ENCODE measurements at places on chromosomes 13 and 19.
A peak's percentile ranks its signal among the peaks of the same experiment; 100 is the strongest.

GRCh38 chr13:109331898-109332297, 454.5 kb downstream of the IRS2 start:
- no peak overlapping the region for H3K27ac ChIP-seq
- H3K4me1 ChIP-seq = no peaks in the 10 kb centered on the region
- H3K27me3 ChIP-seq = no peaks in the 10 kb centered on the region
- H3K36me3 ChIP-seq = no peaks in the 10 kb centered on the region
- H3K4me3 ChIP-seq = no peak overlapping the region

GRCh38 chr13:112871742-112872141, 97.3 kb upstream of the MCF2L start:
- no peaks in the 10 kb centered on the region for H3K27me3 ChIP-seq
- no peak overlapping the region for H3K4me3 ChIP-seq
- no peaks in the 10 kb centered on the region for H3K4me1 ChIP-seq
- DNase-seq = no peak
- H3K36me3 ChIP-seq = peaks cover 67% of the 10 kb centered on the region

DNA sequence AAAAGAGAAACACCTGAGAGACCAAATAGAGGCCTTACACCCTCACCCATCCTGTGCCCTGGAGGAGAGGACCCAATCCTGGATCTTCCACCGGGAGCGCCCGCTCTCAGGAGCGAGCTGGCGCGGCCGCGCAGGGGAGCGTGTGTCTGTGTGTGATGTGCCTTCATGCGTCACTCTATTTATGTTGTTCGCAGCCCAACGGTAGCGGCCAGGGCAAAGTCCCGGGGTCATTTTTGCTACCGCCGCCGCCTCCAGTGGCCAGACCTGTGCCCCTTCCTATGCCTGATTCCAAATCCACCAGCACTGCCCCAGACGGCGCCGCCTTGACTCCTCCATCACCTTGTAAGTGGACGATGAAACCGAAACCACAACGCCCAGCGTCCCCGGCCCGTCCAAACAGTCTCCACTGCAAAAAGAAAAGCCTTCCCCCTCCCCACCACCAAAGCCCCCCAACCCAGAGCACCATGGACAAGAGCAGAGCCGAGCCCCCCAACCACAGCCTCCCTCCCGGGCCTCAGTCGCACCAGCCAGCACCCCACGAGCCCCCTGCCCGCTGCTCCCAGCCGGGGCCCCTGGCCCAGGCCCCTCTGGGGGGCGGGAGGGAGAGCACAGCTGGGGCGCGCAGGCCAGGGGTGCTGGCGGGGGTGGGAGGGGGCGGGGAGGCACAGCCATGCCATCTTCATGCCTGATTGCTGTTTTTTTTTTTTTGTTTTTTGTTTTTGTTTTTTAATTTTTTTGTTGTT, 14.7 kb downstream of the LYL1 start:
- peaks cover 28% of the 10 kb centered on the region for H3K4me1 ChIP-seq
- H3K27ac ChIP-seq = no peak overlapping the region
- peaks cover 33% of the 10 kb centered on the region for H3K36me3 ChIP-seq
- no peak overlapping the region for H3K4me3 ChIP-seq
- H3K27me3 ChIP-seq = no peaks in the 10 kb centered on the region

GRCh38 chr13:42600943-42601342, 27.0 kb downstream of the TNFSF11 start:
- H3K36me3 ChIP-seq = no peaks in the 10 kb centered on the region
- H3K4me1 ChIP-seq = no peaks in the 10 kb centered on the region
- H3K4me3 ChIP-seq = no peak overlapping the region

GRCh38 chr19:55261671-55262126, 2.9 kb upstream of the PPP6R1 start:
- H3K4me3 ChIP-seq = no peak overlapping the region
- no peaks in the 10 kb centered on the region for H3K36me3 ChIP-seq
- no peak overlapping the region for H3K27ac ChIP-seq
- peaks cover 13% of the 10 kb centered on the region for H3K4me1 ChIP-seq
- no peaks in the 10 kb centered on the region for H3K27me3 ChIP-seq

- H3K27me3 ChIP-seq = no peaks in the 10 kb centered on the region
- no peak for DNase-seq
- H3K36me3 ChIP-seq = no peaks in the 10 kb centered on the region
- H3K4me1 ChIP-seq = peaks cover 11% of the 10 kb centered on the region
- H3K4me3 ChIP-seq = no peak overlapping the region
- H3K27ac ChIP-seq = no peak overlapping the region
Observed at GRCh38 chr13:48113756-48114130, 18.8 kb upstream of the MED4 start.

GRCh38 chr19:54436031-54436523, 12.9 kb upstream of the LENG8 start:
- no peaks in the 10 kb centered on the region for H3K27me3 ChIP-seq
- no peak for DNase-seq
- no peaks in the 10 kb centered on the region for H3K36me3 ChIP-seq
- no peak overlapping the region for H3K27ac ChIP-seq

DNA sequence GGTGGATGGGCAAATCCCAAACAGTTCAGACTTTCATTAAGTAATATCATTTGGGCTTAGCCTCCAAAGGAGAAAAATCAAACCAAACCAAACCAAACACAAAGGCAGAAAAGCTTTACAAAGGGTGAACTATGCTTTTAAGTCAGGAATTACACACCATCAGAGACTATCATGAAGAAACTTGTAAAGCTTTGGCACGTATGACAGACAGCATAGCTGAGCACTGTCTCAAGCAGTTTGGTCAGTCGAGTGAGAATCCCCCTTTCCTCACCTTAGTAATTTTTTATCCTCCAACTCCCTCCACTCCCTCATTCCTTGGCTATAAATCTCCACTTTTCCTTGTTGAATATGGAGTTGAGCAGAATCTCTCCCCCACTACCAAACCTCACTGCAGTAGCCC, 72.1 kb downstream of the MIPEP start:
- no peak overlapping the region for H3K27ac ChIP-seq
- no peaks in the 10 kb centered on the region for H3K4me1 ChIP-seq
- H3K36me3 ChIP-seq = no peaks in the 10 kb centered on the region
- H3K4me3 ChIP-seq = no peak overlapping the region
- no peaks in the 10 kb centered on the region for H3K27me3 ChIP-seq
- no peak for DNase-seq

DNA sequence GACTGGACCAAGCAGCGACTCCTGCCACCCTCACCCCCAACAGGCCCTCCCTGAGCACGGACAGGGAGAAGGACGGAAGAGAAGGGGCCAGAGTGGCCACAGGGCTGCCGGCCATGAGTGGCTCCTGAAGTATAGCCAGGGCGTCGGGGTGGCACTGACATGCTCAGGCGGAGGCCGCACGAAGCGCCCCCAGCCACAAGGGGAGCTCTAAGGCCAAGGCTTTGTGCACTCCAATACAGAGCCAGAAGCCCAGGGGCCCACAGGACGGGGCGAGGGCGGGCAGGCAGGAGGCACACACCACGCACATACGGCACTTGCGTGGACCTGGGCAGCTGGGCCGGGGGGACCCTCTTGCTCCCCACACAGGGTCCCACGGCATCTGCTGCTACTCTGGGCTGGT, 52.0 kb downstream of the KLF2 start:
- no peak for DNase-seq
- H3K27ac ChIP-seq = no peak overlapping the region
- no peaks in the 10 kb centered on the region for H3K27me3 ChIP-seq
- peaks cover 30% of the 10 kb centered on the region for H3K36me3 ChIP-seq
- H3K4me3 ChIP-seq = no peak overlapping the region

GRCh38 chr13:20685092-20685491, 18.4 kb upstream of the IL17D start:
- no peaks in the 10 kb centered on the region for H3K27me3 ChIP-seq
- no peaks in the 10 kb centered on the region for H3K4me1 ChIP-seq
- H3K4me3 ChIP-seq = no peak overlapping the region
- no peaks in the 10 kb centered on the region for H3K36me3 ChIP-seq
- no peak overlapping the region for H3K27ac ChIP-seq

GRCh38 chr13:80903911-80904310, 563.0 kb upstream of the SPRY2 start:
- no peak for DNase-seq
- H3K4me3 ChIP-seq = no peak overlapping the region
- no peaks in the 10 kb centered on the region for H3K4me1 ChIP-seq

DNA sequence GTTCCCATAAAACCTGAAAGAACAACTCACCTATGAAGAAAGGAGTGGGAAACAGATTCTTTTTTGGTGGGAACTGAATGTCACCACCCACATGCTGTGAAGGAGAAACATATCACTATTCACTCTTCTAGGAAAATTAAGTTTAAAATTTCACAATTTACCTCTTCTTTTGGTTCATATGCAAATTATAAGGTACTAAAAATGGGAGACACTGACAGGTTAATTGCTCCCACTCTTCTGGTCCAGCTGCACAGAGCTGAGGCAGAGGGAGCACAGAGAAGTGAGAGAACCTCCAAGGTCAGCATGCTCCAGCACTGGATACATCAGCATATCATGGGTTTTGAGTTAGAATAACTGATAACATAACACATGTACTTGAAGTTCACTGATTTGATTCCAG, 186.9 kb downstream of the FGF14 start:
- H3K36me3 ChIP-seq = no peaks in the 10 kb centered on the region
- no peak overlapping the region for H3K4me3 ChIP-seq
- H3K27me3 ChIP-seq = no peaks in the 10 kb centered on the region
- H3K4me1 ChIP-seq = no peaks in the 10 kb centered on the region
- no peak overlapping the region for H3K27ac ChIP-seq

DNA sequence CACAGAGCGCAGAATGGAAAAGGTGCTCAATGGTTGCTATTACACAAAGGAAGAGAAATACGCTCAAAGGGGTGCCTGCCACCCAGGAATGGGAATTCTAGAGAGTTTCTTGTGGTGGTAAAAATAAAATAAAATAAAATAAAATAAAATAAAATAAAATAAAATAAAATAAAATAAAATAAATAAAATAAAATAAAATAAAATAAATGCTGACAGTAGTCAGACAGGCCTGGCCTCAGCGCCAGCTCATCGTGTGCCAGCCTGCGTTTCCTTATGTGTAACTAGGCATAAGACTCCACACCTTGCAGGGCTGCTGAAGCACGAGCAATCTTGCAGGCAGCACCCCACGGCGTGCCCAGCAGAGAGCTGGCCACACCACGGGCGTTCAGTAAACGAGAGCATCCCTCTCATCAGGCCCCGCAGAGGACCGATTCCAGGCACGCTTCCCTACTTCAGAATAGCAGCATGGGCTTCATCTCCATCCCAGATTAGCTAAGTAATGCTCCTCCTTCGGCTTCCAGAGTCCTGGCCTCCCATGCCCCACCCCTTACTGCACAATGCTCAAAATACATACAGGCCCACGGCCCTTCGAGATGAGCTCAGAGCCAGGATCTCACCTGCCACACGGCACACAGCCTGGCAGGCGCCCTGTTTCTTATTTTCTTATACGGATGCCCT, 5.6 kb downstream of the NAPA start:
- no peaks in the 10 kb centered on the region for H3K27me3 ChIP-seq
- no peak for DNase-seq
- peaks cover 16% of the 10 kb centered on the region for H3K36me3 ChIP-seq
- peaks cover 72% of the 10 kb centered on the region for H3K4me1 ChIP-seq
- peak overlapping the region; percentile 2 for H3K27ac ChIP-seq

DNA sequence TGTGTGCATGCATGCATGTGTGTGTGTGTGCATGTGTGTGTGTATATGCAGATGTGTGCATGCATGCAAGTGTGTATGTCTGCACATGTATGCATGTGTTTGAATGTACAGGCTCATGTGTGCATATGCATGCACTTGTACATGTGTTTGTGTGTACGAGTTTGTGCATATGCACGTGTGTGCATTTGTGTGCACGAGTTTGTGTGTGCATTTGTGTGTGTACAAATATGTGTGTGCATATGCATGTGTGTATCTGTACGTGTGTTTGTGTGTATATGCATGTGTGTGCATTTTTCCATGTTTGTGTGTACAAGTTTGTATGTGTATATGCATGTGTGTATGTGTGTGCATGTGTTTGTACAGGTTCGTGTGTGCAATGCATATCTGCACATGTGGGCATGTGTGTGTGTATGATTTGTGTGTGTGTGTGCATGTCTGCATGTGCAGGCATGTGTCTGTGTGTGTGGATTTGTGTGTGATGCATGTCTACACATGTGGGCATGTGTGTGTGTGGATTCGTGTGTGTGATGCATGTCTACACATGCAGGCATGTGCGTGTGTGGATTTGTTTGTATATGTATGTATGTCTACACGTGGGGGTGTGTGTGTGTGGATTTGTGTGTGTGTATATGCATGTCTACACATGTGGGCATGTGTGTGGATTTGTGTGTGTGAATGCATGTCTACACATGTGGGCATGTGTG, 57.1 kb downstream of the F2RL3 start:
- H3K4me1 ChIP-seq = no peaks in the 10 kb centered on the region
- H3K36me3 ChIP-seq = no peaks in the 10 kb centered on the region
- H3K27ac ChIP-seq = no peak overlapping the region
- no peak overlapping the region for H3K4me3 ChIP-seq
- H3K27me3 ChIP-seq = no peaks in the 10 kb centered on the region
- DNase-seq = no peak

DNA sequence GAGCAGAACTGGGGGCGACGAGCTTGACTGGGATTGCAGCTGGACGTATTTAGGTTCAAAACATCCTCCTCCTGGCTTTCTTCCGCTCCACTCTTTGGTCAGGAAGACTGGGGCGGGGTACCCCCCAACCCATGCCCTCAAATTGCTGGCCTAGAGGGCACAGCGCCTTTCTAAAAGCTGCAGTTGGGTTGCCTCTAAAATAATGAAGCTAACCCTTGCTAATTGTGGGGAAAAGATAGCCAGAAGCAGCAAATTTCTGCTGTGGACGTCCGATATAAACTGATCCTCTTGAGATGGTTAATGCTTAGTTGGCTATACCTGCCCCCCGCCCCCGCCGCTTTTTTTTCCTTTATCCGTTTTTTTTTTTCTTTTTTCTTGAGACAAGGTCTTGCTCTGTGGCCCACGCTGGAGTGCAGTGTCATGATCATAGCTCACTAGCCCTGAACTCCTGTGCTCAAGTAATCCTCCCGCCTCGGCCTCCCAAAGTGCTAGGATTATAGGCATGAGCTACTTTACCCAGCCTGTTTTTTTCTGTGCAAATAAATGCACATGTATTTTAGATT, 754 bp upstream of the CHERP start:
- H3K36me3 ChIP-seq = peaks cover 8% of the 10 kb centered on the region
- DNase-seq = no peak
- no peaks in the 10 kb centered on the region for H3K27me3 ChIP-seq
- peak overlapping the region; percentile 90 for H3K27ac ChIP-seq
- peaks cover 31% of the 10 kb centered on the region for H3K4me1 ChIP-seq

DNA sequence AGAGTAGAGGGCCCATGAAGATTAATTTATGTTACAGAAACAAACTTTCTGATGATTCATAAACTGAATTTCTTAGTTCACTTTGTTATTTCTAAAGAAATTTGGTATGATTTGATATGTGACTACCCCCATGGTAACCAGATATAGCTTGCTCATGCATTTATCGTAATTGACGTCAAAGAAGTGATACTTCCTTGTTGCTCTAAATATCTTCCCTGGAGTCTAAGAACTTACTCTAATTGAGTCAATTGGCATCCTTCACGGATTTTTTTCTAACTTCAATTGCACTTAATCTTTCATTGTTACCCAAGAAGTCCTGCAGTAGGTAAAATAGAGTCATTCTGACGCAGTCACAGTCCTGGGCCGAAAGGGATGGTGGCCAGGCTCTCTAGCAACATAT, 240.9 kb downstream of the GPC5 start:
- DNase-seq = no peak
- no peak overlapping the region for H3K27ac ChIP-seq
- no peaks in the 10 kb centered on the region for H3K27me3 ChIP-seq

- H3K4me1 ChIP-seq = peaks cover 9% of the 10 kb centered on the region
- peak; percentile 96 for DNase-seq
- no peaks in the 10 kb centered on the region for H3K27me3 ChIP-seq
- H3K27ac ChIP-seq = peak overlapping the region; percentile 78
- peak overlapping the region; percentile 76 for H3K4me3 ChIP-seq
Observed at GRCh38 chr19:6516659-6517291, 14.1 kb upstream of the TNFSF9 start.

GRCh38 chr13:75010941-75011340, 471.0 kb downstream of the TBC1D4 start:
- no peaks in the 10 kb centered on the region for H3K4me1 ChIP-seq
- no peaks in the 10 kb centered on the region for H3K27me3 ChIP-seq
- H3K4me3 ChIP-seq = no peak overlapping the region
- DNase-seq = no peak
- no peaks in the 10 kb centered on the region for H3K36me3 ChIP-seq

Measured in upper lobe of right lung (tissue), 1 donor.